ENCODE measurements at places on chromosomes 3 and 15.

DNA sequence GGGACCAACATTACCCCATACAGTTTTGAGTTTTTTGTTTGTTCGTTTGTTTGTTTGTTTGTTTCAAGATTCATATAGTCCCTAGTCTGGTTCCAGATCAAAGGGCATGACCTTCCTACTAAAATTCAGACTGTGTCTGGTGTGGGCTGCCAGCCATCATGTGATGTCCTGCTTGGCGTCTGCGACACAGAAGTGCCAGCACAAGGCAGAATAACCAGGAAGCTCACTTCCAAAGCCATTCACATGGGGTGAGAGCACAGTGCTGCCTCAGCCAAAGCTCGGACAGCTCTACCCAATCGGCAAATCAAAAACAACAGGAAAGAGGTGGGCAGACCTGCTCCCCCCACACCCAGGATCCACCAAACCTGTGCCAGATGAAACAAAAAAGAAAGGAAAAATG, 142.6 kb upstream of the THBS1 start:
- no peak for DNase-seq

DNA sequence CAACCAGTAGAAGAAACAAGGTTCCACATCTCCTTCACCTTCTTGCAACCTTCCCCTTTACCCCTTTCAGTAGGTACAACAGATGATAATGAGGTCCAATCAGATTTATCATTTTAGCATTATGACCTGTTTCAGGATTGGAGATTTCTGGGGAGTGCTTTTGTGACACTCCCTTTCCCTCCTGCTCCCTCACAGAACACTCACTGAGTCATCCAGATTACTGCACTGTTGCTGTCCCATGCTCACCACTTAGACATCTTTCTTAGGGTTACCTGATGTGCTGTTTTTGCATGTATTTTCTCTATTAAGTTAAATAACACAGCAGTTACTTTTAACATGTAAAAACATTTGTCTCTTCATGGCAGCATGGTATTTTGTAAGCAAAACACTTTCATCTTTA, 118.5 kb downstream of the MFSD1 start:
- DNase-seq: no peak

DNA sequence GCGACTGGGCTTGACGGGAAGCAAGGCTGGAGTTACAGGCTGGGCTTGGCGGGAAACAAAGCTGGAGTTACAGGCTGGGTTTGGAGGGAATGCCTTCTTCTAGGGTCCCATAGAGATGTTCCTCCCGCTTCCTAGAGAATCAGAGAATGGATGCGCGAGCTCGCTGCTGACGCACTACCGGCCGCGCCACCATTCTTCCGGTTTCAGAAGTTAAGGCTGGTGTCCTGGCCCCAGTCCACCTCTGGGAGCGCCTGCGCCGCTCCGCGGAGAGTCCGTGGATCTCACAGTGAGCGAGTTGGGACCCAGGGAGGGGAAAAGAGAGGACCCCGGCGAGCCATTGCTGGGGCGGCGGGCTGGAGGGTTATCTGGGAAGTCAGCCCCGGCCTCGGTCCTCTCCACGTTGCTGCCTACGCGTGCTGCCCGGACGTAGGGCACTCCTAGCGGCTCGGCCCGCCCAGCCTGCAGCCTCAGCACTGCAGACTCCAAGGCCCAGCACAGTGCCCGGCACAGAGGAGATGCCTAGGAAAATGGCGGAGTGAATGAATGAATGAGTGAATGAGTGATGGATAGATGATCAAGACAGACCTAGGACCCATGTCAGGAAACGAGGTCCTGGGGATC, at the start of gene ZNF502:
Gene ZNF502, plus strand, starts transcription at position 206 of the 621 bp plus-strand sequence. CDS start 7,602 bp downstream, outside the sequence.
- DNase-seq: peak; percentile 93

GRCh38 chr15:47384341-47384740, 333.0 kb upstream of the SEMA6D start:
- DNase-seq: peak; percentile 96

DNA sequence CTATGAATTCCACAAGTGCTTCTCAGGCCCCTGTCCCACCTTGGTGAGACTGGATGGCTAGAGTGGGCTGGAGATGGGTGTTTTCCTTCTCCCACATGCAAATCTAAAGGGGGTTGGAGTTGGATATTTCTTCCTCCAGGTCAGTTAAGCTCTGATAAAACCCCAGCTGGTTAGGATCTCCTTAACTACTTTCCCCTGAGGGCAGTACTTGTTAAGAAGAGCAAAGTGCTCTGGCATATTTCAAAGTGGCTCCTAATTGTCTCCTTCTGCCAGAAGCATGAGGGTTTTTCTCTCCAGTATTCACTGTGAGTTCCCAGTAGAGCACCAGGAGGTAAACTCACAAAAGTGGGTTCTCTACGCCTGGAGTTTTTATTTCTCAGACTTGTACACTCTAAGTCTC, 31.4 kb downstream of the COL6A6 start:
- no peak for DNase-seq

DNA sequence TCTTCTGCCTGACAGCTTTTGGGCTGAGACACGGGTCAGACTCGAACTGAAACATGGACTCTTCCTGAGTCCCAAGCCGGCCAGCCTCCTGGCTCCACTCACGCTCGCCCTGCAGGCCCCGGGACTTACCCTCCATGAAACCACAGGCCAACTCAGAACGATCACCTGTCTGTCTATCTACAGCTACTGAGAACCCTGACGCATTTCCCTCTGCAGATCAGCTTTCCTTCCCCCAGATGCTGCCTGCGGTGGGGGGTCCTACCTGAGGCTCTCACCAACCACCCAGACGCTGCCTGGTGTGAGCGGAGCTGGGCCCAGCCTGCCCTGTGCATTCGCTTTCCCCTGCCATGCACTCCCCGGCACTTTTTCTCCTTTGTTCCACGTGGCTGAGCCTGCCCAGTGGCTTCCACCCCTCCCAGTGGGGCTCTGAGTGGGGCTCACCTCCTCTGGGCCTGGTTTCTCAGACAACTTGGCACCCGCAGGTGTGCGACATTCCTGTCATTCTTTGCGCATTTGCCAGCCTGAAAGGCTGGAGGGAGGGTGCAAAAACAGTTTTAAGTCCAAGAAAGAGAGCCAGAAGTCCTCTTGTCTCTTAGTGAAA, 60.2 kb downstream of the PLXNA1 start:
- no peak for DNase-seq

DNA sequence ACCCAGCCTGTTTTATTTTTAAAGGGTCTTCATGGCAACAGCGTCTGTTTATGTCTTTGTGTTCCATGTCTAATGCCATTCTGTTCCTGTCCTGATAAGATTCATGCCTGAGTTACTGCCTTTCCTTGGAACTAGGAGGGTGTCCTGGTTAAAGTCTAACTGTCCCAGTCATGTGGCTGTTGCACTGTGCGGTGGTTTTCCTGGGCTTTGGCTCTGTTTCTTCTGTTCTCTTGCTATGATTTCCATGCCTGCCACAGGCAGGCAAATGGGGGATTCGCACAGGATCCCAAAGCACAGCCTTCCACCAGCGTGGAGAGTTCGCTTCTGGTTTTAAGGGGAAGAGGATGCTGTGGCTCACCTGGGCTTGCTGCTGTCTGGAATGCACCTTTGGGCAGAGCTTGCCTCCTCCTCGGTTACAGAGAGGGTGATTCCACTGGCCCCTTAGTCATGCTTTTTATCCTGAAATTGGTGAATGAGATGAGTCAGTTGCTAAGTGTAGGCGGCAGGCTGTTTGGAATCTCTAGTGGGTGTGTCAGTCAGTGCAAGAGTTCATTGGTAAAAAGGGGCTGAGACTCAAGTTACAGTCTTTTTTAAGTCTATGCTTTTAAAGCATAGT, 86.8 kb downstream of the CCK start:
- DNase-seq: peak; percentile 87

GRCh38 chr3:37571269-37571668, 290.4 kb upstream of the CTDSPL start:
- DNase-seq: peak; percentile 19

DNA sequence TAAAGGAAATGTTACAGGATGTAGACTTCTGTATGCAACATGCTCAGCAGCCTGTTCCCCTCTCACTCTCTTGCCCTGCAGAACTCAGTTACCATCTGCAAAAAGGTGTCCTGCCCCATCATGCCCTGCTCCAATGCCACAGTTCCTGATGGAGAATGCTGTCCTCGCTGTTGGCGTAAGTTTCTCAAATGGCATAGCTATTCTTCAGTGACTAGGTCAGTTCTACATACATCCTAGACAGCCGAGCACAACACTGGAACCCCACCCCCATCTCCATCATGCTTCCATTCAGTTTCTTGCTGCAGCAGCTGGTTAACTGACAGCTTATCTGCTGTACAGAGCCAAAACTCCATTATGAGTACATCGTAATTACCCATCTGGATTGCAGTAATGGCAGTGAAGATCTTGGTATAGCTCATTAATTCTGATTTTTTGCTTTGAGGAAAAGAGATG, 4.5 kb downstream of the THBS1 start:
- DNase-seq: peak; percentile 70

- DNase-seq: no peak
Measured at GRCh38 chr3:38268522-38268921, 2.9 kb downstream of the SLC22A13 start.

DNA sequence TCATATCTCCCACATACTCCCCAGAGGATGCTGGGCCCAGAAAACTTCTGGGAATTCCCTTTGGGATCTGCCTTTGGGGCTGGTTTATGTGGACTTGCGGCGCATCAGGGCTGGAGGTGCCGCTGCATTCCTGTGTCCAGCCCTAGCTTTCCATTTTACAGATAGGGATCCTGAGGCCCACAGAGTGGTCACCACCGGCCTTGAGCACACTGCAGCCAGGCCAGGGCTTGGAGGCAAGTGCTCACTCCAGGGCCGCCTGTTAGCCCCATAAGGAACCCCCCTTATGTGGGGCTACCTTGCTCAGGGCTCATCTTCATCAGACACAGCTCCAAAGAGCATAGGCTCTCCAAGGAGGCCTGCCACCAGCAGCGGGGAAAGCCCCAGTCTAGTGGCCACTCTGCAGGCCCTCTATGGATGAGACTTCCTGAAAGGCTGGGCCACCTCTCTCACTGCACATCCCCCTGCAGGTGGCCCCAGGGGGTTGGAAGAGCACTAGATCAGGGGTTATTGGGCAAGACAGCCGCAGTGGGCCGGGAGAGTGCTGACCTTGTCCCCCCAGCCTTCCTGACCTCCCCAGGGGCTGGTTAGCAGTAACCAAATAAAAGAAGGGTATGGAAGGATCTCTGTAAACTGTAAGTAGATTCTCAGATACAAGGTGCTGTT, 9.2 kb upstream of the ATP2B2 start:
- no peak for DNase-seq

- no peak for DNase-seq
Measured at GRCh38 chr3:126554560-126555525, 3.9 kb downstream of the C3orf22 start.

DNA sequence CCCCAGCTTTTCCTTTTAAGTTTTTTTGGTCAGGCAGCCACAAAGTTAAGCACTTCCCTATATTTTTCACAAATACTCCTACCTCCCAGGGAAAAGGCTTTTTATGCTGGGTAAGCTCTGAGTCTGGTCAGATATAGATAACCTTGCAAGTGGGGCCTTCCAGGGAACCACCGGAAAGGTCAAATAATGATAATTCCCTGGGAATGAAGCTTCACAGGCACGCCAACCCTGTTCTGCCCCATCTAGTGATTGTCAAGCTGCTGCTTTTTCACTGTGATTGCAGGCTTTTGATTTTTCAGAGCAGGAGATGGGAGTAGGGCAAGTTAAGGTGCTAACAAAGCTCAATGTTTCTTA, 121.0 kb downstream of the ZNF609 start:
- DNase-seq: no peak

DNA sequence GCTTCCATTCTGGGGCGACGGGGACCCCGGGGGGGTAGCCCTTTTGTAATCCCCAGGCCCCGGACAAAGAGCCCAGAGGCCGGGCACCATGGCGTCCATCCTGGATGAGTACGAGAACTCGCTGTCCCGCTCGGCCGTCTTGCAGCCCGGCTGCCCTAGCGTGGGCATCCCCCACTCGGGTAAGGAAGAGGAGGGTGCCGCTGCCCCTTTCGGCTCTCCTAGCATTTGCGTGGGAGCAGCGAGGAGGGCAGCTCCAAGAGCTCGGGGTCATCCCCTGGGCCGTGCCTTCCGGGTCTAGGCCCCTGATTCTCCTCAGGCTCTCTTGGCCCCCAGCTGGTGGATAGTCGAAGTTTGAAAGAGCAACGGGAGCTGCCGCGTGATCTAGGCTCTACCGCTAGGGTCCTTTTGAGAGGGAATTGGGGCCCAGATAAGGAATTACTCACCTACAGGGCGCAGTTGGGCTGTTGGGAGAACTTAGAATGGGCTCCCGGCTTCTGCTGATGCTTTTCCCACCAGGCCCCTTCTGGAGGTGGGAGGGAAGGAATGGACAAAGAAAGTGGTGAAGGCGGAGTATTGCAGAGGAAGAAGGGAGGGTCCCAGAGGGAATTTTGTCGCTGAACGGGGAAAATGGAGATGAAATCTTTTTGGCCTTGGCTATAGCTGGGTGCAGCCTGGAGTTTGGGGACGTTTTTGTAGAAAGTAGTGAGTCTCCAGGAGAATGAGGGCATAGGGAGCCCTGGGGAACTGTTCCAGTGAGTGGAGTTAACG, 615 bp downstream of the VPS18 start:
- DNase-seq: peak; percentile 78

DNA sequence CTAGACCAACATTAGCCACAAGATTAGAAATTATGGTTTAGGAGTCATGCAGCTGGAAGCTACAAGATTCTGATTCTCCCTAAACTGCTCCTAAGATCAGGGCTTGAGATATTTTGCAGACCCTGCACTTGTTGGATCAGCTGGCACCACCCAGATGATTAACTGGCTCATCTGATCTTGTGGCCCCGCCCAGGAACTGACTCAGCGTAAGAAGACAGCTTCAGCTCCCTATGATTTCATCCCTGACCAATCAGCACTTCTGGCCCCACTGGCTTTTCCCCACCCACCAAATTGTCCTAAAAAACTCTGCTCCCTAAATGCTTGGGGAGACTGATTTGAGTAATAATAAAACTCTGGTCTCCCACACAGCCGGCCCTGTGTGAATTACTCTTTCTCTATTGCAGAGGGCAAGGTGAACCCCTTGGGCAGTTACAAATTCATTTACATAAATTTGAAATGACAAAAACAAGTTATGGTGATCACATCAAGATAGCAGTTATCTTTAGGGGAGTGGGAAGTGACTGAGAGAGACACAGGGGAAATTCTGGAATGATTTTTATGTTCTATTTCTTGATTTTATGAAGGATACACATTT, 76.5 kb downstream of the CD200R1L start:
- peak; percentile 78 for DNase-seq

DNA sequence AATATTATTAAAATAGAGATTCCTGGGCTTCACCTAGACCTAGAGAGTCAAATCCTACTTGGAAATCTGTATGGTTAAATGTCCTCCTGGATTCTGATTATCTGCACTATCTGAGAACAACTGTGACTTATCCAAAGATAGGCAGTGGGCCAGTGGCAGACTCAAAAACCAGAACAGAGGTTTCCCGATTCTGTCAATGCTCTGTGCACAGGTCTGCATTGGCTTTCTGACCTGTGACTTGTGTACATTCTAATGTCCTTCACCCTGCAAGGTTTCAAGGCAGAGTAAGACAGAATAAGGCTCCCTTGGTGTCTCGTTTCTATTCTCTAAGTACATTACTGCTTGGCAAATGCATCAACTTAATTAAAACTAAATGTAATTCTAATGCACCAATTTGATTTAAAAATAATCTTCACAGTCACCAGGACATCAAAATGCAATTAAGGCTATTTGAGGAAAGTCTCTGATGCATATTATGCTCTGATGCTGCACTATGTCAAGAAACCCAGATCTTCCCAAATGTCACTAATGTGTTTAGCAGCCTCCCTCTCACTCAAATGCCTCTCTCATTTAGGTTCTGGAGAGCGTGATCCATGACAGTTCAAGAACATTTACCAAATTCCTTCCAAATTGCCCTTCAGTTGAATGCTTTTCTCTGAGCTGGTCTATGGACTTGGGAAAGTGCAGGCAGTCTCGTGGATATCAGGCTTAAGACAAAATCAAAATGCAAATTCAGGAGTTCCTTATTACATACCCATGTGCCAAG, 140.1 kb downstream of the STAC start:
- DNase-seq: no peak

- peak; percentile 11 for DNase-seq
Measured at GRCh38 chr3:123365450-123366143, 83.3 kb downstream of the ADCY5 start.
